ENCODE measurements at places on chromosomes 1 and 21.

- DNase-seq, result peak; percentile 83
Observed at GRCh38 chr1:45394342-45394741, 54.1 kb upstream of the MUTYH start.

DNA sequence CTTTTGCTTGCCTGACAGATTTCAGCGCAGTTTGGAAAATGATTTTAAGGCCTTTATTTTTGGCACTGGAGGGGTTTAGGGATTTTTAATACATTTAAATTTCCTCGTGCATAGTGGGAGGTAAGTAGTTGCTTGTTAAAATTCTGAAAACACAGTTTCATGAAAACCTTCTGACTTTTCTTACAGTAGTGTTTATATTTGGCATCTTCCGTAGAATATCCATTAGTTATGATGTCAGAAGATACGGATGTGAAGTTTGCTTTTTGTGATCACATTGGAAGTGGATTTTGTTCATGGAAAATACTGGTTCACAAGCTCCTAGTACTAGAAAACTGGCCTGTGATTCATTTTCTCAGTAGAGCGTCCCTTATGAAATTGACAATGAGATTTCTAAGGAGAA, 1.3 kb downstream of the RABGAP1L start:
- no peak for DNase-seq

DNA sequence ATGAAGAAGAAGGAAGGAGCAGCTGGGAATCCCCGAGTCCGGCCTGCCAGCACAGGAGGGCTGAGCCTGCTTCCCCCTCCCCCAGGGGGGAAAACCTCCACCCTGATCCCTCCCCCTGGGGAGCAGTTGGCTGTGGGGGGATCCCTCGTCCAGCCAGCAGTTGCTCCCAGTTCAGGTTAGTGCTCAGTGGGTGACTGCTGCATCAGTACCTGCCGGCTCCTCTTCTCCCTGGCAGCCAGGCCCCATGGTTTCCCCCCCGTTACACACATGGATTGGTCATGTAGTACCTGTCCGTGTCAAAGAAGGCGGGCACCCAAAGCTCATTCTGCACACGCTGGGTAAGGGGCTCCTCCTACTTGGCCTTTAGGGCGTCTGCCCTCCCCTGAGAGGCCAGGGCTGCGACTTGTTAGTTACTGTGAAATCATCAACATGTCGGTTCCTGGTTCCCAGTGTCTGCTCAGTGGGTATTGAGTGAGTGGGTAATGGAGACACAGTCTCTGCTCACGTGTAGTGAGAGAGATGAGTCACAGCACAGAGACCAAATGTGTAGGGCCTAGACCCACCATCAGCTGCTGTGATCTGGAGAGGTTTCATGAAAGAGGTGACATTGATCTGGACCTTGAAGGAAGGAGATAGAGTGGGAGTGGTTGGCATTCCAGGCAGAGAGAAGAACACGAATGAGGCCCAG, 11.5 kb downstream of the NECAP2 start:
- peak; percentile 69 for DNase-seq

GRCh38 chr1:31723828-31724359, 20.1 kb upstream of the COL16A1 start:
- DNase-seq, result peak; percentile 44

DNA sequence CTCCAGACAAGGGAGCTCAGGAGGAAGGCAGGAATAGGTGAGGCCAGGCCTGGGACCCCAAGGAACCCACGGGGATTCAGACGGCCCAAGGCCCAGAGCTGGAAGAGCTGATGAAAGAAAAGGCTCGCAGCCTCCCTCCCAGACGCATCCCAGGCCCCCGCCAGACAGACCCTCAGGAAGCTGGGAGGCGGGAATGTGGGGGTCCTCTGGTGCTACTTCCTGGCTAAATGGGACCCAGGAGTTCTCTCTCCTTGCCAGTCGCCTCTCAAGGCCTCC, 430 bp downstream of the FBXO2 start:
- DNase-seq, result no peak

DNA sequence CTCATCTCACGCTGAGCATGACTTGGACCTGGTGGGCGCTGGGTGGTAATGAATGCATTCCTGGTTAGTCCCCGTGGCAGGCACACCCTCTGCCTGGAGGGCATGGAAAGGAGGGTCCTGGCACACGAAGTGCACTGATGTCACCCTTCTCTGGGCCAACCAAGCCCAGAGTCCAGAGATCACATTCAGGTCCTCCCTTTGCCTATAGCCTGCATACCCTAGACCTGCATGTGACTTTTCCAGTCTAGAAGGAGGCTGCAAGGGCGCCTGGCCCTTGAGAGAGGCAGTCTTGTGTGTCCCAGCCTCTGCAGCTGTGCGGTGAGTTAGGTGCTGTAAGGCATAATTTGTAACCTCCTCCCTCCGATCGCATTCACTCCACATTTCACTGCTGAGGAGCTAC, 22.1 kb downstream of the PADI2 start:
- DNase-seq, result no peak

DNA sequence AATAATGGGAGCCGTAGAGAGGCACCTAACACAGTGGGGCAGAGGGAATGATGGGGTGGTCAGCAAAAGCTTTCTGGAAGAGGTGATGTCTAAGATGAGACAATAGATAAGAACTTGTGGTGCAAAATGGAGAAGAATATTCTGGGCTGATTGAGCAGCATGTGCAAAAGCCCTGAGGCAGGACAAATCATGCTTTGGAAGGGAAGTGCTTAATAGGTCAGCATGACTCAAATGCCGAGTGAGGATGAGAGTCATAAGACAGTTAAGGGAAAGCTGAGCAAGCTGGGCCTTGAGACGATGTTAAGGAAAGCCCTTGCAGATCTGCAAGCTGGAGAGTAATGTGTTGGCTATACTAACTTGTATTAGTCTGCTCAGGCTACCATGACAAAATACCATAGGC, 37.3 kb upstream of the ASB17 start:
- no peak for DNase-seq

- no peak for DNase-seq
Observed at GRCh38 chr21:16239659-16240265, 510.0 kb downstream of the USP25 start.

GRCh38 chr1:24805534-24806301, 60.5 kb downstream of the CLIC4 start:
- no peak for DNase-seq

GRCh38 chr1:62841587-62842169, 57.7 kb downstream of the ATG4C start:
- peak; percentile 74 for DNase-seq

DNA sequence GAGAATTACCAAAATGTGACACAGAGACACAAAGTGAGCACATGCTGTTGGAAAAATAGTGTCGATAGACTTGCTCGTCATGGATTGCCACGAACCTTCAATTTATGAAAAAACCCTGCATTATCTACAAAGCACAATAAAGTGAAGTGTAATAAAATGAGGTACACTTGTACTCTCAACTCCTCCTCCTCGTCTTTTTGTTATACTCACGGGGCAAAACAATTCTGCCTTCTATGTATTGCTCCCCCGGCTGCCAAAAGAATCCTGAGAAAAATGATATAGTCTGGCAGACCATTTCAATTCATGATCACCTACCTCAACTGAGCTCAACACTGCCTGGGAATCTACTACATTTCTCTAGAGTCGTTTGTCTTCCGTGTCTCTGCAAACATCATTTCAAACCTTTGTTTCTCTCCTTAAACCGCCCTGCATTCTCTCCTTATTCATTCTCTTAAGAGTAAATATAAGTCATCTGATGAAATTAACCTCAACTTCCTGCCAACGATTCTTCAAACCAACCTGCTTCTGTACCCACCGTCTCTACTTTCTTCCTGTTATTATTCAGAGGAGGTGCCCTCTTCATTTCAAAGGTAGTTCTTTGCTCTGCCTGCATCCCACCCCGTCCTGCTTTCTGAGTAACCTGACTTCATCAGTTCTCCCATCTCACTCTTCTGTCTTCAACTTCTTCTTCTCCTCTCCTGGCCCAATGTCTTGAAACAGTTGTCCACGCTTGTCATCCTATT, 12.9 kb upstream of the IL19 start:
- no peak for DNase-seq

GRCh38 chr1:99776120-99776519, 9.7 kb upstream of the FRRS1 start:
- DNase-seq, result no peak

- peak; percentile 3 for DNase-seq
Observed at GRCh38 chr1:97610748-97611147, 310.1 kb downstream of the DPYD start.

- no peak for DNase-seq
Observed at GRCh38 chr1:53046930-53047329, 15.1 kb upstream of the PODN start.

DNA sequence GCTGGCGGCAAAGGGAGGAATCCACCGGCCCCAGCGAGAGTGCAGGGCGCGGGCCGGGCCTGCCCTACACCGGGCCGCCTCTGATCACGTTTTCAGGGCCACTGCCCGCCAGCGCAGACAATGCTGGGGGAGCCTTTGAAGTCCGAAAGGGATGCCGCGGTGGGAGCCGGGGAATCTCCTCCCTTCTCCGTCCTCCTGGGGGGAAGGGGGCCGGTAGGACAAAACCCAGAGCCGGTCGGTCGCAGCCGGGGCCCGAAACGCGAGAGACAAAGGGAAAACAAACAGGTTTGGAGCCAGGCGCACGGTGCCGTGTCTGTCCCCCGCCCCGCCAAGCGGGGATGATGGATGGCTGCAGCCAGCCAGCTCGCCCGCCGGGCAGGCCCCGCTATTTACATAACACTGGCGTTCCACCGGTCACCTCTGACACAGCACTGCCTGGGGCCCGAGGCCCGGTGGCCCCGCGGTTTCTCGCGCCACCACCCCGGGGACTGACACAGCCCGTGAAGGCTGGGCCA, 92.0 kb downstream of the CASZ1 start:
- DNase-seq, result no peak

DNA sequence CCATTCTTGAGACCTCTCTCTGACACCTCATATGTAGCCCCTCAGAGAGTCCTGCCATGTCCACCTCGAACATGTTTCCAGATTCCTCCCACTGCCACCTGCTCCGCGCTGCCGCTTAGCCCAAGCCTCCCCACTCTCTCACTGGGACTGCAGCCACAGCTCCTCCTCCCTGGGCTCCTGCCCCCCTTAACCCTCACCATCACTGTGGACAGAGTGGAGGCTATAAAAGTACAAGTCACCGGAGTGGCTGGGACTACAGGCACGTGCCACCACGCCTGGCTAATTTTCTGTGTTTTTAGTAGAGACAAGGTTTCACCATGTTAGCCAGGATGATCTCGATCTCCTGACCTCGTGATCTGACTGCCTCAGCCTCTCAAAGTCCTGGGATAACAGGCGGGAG, 77.0 kb downstream of the VWA5B1 start:
- DNase-seq, result no peak

- no peak for DNase-seq
Observed at GRCh38 chr21:14771593-14771992, 225.5 kb upstream of the SAMSN1 start.

DNA sequence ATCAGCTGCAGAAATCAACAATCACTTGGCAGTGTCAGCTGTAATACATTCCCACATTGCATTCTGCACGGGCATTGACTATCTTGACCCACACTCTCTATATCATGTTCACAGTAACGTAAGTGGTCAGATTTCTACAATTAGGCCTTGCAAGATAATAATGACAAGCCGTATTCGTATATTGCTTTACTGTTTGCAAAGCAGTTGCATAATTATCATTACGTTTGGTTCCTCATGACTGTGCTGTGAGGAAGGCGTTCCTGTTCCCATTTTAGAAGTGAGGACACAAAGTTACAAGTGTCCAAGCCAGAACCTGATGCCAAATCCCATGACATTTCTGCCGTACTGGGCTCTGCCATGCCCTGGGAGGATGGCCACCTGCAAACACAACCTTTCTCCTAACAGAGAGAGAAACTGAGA, 53.5 kb upstream of the TARBP1 start:
- DNase-seq, result no peak

DNA sequence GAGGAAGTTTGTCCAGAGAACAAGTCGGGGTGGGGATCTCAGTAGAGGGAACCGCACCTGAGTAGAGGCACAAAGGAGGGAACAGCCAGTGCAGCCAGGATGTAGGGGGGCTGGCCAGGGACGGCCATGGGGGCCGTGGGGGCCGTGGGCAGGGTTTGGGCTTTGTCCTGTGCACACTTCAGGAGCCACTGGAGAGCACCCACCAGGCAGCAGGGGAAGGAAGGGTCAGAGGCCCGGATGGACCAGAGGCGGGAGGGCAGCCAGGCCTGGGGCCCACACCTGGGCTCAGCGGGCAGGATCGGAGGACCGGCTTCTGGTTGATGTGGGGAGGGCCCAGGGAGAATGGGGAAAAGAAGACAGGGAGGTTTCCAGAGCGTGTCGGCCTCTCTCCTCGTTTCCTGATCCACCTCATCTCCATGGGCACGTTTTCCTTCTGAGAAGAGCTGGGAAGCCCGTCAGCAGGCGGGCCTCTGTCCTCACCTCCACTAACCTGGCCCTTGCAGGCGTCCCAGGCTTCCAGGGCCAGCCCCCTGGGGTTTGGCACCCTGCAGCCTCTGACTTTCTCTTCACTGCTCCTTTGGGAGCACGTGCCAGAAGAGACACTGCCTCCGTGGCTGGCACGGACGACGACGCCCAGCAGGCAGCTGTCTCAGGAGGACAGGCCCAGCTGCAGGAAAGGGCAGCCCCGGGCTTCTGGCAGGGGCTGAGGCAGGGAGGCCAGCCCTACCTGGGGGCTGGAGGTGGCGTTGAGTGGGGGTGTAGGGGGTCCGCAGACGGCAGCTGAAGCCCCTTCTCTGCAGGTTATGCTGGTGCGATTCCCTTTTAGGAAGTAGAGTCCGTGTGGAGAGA, 16.8 kb upstream of the PDXK start:
- no peak for DNase-seq

DNA sequence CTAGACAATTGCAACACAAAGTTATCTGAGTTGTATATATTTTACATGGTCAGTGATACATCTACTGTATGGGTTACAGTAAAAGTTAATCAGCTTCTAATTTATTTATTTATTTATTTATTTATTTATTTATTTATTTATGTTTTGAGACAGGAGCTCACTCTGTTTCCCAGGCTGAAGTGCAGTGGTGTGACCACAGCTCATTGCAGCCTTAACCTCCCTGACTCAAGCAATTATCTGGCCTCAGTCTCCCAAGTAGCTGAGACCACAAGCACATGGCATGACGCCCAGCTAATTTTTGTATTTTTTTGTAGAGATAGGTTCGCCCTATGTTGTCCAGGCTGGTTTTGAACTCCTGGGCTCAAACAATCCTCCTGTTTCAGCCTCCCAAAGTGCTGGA, 241.6 kb downstream of the PTPRC start:
- DNase-seq, result no peak

All from GM12865 (cell line).